A172 (cell line): ENCODE measurements at places on chromosomes 6 and 20. TPM values are rescaled to one million over a fixed set of nuclear protein-coding genes. Genes with fewer than 3 reads are reported as not detected.

Gene TSPO2
- total RNA-seq, result not detected in 2 replicates

Gene TNFRSF6B
- total RNA-seq, result 2.4 and 3.4 TPM in 2 replicates

GRCh38 chr20:4014031-4014474, 1.3 kb downstream of the RNF24 start:
- peak; percentile 88 for DNase-seq

- DNase-seq, result no peak
These were observed 22.6 kb downstream of the GHRH start for GRCh38 chr20:37238935-37239451.

GRCh38 chr6:158697811-158698210, 48.0 kb downstream of the SYTL3 start:
- DNase-seq, result peak; percentile 81

Gene COL12A1
- 9.0 and 11.1 TPM in 2 replicates for total RNA-seq

DNA sequence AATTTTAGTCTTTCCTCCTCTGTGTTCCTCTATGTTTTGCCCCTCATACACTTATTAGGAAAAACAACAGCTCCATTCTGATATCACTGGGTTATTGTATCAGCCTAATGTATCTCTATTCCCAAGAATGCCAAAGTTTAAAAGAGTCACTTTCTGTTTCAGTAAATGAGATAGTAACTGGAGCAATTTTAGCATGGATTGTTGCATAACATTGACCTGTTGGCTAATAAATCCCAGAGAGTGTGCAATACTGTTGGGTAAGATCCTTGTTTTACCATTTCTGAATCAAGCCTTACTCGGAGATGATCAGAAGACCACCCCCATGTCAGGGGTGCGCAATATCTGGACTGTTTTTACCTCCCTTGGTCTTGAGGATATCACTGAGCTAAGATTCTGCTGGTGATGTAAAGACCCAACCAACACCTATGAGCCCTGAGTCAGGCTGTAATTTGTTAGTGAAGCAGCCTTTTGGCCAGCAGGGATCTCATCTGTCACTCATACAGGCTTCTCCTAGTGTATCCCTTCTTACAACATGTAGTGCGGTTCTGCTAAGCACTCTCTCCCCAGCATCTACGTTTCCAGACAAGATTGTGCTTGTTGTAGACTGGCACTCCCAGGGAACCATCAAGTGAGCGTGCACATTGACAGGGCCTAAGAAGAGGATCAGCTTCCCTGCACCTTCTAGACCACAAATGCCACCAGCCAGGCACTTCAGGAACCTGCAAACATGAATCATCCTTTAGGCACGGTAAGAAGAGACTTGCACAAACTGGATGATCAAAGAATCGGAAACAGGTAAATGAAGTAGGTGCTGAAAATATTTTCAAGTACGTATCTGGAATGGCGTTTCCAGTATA, 11.5 kb upstream of the IPCEF1 start:
- no peak for DNase-seq

Gene MRPS18B
- 76.8 and 82.8 TPM in 2 replicates for total RNA-seq

DNA sequence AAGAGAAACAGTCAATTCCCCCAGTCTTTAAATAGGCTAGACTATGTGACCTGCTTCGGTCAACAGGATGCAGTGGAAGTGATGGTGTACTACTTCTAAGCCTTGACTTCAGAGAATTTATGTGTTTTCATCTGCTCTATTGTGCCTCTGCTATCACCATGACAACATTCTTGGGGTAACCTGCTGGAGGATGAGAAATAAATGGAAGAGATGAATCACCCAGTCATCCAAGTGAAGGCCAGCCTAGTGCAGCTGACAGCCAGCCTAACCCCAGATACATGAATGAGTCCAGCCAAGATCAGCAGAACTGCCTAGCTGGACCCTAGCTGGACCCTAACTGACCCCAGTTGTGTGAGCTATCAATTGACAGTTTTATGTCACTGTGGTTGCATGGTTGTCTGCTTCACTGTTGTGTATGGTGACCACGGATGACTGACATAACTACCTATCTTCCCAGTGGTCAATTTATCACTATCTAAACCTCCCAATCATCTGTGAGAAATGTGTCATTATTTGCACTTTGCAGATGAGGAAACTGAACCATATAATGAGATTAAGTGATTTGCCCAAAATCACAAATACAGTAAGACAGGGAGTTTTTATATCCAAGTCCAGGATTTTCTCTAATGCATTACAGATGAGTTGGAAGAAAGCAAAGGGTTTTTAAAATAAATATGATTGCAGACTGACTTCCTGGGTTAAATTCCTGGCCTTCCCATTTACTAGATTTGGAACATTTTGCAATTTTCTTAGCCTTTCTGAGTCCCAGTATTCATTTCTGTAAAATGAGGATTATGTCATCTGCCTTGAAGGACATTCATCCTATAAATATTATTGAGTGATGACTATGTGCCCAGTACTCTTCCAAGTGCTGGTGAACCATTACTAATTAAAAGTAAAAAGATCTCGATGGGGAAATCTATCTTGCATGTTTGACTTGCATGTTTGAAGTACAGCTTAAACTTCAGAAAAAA, 136.4 kb upstream of the PLCB4 start:
- DNase-seq, result peak; percentile 66

DNA sequence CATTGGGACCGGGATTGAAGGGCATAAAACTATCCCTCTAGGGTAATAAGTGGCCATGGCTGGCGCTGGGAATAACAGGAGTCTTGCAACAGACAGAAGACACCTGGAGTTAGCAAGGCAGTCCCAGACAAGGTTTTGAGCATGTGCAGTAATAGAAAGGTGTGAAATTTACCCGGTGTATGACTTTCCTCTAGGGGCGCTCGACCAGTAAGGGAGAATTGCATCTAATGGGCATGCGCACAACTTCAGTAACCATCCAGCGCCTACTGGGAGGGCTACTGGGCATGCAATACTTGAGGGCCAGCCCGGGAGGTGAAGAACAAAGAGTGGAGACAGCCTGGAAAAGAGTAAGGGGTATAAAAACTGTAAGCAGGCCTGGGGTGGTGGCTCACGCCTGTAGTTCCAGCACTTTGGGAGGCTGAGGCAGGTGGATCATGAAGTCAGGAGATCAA, 32.7 kb downstream of the SERPINB6 start:
- no peak for DNase-seq

DNA sequence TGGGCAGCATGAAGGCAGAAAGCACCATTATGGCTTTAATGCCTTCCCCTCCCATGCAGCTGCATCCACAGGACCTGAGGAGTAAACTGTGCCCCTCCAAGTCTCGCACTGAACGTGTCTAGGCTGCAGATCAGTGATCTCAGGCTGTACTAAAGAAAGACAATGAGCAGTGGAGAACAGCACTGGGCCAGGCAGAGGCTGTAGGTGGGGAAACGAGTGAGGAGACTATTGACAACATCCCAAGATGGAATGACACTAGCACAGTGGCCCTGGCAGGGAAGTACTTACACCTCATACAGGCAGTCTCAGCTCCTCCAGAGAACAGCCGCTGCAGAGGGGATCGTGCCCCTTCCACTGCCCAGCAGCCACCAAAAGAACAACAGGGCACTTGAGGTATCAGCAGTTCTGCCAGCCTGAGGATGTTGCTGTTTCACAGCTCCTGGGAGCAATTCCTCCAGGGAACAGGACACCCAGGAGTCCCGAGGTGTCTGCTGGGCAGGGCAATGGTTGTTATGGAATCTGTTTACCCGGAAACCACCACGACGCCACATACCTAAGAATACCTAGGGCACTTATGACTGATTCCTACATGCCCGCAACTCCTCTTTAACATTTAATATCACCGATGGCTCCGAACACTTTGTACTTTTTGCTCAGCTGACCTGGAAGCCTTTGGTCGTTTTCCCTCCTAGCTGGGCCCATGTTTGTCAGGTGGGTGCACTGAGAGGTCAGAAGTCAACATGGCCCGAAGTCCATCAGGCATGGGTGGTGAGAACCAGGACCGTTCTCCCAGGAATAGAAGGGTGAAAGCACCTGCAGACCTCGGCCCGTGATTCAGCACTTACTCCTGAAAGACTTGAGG, 79.1 kb downstream of the SLC22A23 start:
- no peak for DNase-seq

Gene CAPN11
- not detected in 2 replicates for total RNA-seq

Gene DNMT3B
- 4.5 and 6.2 TPM in 2 replicates for total RNA-seq

DNA sequence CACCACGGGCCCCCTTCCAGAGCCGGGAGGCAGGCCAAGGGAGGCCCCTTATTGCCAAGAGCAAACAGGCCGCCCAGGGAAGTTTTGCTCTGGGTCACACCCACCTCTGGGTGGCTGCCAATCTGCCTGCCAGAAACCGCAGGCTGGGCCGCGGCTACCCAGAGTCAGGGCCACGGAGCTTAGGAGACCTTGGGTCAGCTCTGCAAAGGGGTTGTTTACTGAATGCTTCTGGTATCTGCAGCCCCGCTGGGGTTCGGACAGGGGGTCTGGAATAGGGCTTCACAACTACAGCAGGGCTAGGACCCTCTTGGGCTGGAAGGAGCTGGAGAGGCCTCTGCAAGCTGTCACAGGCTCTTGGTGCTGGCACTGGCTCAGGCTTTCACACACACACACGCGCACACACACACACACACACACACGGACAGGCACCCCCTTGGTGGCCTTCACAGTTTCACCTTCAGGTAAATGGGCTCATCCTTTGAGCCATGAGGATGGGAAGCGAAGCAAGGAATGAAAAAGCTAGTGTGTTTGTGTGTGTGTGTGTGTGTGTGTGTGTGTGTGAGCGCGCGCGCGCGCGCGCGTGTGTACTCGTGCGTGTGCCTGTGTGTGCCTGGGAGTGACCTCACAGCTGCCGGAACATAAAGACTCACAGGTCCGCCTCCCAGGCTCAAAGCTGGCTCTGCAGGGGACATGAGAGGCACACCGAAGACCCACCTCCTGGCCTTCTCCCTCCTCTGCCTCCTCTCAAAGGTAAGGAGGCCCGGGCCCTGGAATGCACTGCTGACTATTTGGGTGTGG, at the start of gene CCN5:
Gene CCN5 (plus strand): TSS at position 669 of the 798 bp plus-strand sequence. CDS start 22 bp downstream, at position 691.
- DNase-seq, result peak; percentile 77

DNA sequence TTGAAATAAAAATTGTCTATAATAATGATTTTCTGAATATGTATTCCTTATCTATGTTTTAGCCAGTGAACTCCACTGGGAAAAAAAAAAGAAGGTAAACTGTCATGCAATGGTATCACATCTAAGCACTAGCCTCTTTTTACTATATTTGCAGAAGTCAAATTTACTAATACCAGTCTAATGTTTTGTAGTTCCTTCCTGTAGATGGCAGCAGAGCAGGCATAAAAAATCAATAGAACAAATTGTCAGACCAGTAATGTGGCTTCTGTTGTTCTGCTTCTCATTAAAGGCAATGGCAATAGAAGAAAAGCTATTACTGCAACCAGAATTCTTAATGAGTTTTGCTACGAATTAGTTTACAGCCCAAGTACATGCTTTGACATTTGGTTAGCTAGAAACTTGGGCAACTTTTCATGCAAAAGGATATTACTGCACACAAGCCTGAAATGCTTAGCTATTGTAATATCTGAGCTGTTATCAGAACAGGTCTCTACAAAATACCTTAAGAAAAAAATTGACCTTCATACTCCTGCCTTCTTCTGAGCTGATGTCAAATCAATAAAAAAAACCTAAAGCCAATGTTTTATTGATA, 476.9 kb downstream of the KHDRBS2 start:
- DNase-seq, result peak; percentile 0

- no peak for DNase-seq
These were observed 533 bp downstream of the MRPS18A start for GRCh38 chr6:43687079-43687436.

Gene UBE2C
- 206 and 210 TPM in 2 replicates for total RNA-seq

- peak; percentile 53 for DNase-seq
These were observed 60.8 kb upstream of the SSTR4 start for GRCh38 chr20:22974354-22974753.

DNA sequence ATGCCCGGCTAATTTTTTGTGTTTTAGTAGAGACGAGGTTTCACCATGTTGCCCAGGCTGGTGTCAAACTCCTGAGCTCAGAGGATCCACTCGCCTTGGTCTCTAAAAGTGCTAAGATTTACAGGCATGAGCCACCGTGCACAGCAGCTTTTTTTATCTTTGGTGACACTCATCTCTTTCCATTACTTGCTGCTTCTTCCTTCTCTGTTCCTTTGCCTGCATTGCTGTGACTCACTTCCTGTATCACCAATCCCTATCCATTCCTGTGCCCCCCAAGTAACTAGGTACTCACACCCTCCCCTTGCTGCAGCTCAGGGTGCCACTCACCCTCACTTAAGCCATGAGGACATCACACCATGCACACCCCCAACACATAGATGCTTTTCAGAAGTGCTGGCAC, 24.6 kb downstream of the KHDC1L start:
- DNase-seq, result peak; percentile 64

DNA sequence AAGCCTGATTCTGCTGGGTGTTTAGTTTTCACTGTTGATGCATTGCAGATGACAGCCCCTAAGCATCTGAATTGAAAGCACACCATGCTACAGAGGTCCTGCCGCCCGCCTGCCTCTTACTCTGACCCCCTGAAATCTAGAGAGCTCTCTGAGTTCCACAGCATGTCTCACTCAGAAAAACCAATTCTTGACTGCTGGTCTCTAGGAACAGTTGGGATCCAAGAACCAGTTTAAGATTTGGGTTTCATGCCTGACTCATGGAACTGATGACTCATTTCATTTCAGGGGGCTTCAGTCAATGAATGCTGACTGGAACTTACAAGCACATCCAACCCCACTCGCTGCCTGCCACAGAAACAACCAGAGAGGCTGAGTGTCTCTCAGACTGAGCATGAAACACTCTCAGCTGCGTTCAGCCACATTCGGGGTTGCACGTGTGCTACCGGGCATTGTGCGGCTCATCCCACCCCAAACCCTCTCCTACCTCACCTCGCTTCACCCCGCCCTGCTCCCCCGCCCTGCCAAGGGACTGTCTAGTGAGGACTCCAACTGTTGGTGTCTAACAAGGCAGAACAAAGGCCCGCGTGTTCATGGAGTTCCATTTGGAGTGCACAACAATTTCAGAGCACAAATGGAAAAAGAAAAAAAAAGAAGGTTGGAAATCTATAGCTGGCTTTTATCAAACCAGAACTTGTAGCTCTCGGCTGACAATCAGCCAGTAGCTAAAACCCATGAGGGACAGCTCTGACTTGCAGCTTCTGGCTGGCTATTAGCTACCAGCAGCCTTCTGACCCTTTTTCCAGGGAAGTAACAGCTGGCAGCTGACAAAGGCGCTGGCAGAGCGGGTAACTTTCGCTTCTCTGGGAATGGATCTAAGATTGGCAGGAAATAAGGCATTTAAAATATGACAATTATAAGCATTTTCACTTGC, 20.0 kb upstream of the TRAF3IP2 start:
- no peak for DNase-seq

Gene PDSS2
- 7.3 and 8.2 TPM in 2 replicates for total RNA-seq

GRCh38 chr6:27495386-27496135, 22.7 kb upstream of the ZNF184 start:
- DNase-seq, result peak; percentile 96

Gene QKI
- 62.7 and 81.2 TPM in 2 replicates for total RNA-seq

GRCh38 chr6:114404339-114404955, 61.6 kb upstream of the HS3ST5 start:
- no peak for DNase-seq

Gene C6orf58
- 0.21 and 0.24 TPM in 2 replicates for total RNA-seq

Gene MRPL14
- total RNA-seq, result 136 and 149 TPM in 2 replicates

- DNase-seq, result no peak
These were observed 916 bp downstream of the PABPC1L start for GRCh38 chr20:44910690-44911262.

DNA sequence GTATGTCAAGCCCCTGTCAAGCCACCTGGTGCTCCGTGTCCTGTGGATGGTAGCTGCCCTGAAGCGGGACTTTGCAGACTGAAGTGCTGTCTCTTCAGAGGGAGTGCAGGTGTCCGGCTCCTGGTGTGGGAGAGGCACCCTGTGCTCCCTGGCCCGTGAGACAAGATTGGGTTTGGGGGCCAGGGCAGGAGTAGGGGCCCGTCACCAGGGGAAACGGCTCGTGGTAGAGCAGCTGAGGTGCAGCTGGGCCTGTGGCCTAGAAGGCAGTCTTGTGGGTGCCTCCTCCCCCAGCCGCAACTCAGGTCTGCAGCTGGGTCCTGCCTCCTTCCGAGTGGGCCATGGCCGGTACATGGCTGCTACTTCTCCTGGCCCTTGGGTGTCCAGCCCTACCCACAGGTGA, at the start of gene PTCRA:
Gene PTCRA (plus strand): TSS at position 322 of the 400 bp plus-strand sequence. CDS start 17 bp downstream, at position 339.
- no peak for DNase-seq
